ENCODE measurements at places on chromosomes 1 and 21.

- DNase-seq: no peak
Observed at GRCh38 chr1:39250460-39251240, 46.2 kb downstream of the MACF1 start.

DNA sequence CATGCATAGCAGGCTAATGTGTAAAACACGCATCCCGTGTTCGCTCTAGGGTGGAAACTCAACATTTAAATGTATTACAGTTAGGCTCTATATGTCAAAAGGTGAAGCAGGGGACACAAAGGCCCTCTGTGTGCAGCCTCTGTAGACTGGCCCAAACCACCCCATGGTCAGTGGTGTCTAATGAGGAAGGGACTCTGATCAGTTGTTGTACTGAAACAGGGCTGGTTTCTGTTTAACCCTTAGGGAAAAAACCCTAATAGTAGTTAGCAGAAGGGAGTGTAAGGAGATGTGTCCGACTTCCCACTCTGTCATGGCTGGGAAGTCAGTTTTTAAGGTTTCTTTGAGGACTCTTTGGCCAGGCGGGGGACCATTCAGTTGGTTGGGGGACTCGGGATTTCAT, 21.5 kb upstream of the CD2 start:
- DNase-seq: no peak

- DNase-seq: no peak
Observed at GRCh38 chr21:21385404-21385803, 387.2 kb downstream of the NCAM2 start.

- no peak for DNase-seq
Observed at GRCh38 chr1:53288002-53288789, 39.7 kb downstream of the LRP8 start.

- peak; percentile 52 for DNase-seq
Observed at GRCh38 chr1:6438047-6438525, 13.5 kb downstream of the ESPN start.

- no peak for DNase-seq
Observed at GRCh38 chr1:241115784-241116183, 241.2 kb downstream of the RGS7 start.

GRCh38 chr1:93106226-93106625, 27.1 kb downstream of the MTF2 start:
- no peak for DNase-seq

- no peak for DNase-seq
Observed at GRCh38 chr1:109827986-109828385, 64.3 kb upstream of the EPS8L3 start.

- DNase-seq: no peak
Observed at GRCh38 chr1:94296018-94296417, 58.6 kb upstream of the ARHGAP29 start.
